Activated naive CD8-positive, alpha-beta T cell treated with anti-CD3 and anti-CD28 coated beads, Interleukin-2, amount 10 ng/mL, durations not matched to agents 7 days and 5 days (primary cell): ENCODE measurements at places on chromosomes 6 and 20. TPM values are rescaled to one million over a fixed set of nuclear protein-coding genes. Genes with fewer than 3 reads are reported as not detected.

GINS1 gene
- total RNA-seq: 23.7 TPM

TRIM38 gene
- total RNA-seq: 29.1 TPM

ESF1 gene
- 12.4 TPM for total RNA-seq

GRCh38 chr20:52031206-52031562 is 160.4 kb downstream of the ZFP64 start:
- no peak for DNase-seq

DNA sequence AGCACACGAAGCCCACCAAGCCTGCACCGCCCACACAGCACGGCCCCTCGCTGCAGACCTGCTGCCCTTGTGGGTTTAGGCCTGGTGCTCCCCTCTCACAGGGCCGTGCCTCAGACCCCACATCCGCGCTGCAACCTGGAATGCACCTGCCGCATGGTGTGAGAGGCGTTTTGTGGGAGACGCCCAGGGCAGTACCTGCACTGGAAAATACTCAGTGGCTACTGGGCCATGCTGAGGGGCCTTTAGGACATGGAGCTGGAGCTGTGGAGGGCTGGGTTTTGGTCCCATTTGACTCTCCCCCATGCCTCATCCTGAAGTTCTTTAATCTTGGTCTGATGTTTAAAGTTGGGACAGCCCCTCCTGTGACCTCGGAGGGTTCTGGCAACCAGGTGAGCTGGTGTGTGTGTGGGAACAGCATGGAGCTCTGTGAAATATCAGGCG is 116.3 kb downstream of the ERMARD start:
- DNase-seq: no peak
